ENCODE measurements at places on chromosomes 1 and 21.

DNA sequence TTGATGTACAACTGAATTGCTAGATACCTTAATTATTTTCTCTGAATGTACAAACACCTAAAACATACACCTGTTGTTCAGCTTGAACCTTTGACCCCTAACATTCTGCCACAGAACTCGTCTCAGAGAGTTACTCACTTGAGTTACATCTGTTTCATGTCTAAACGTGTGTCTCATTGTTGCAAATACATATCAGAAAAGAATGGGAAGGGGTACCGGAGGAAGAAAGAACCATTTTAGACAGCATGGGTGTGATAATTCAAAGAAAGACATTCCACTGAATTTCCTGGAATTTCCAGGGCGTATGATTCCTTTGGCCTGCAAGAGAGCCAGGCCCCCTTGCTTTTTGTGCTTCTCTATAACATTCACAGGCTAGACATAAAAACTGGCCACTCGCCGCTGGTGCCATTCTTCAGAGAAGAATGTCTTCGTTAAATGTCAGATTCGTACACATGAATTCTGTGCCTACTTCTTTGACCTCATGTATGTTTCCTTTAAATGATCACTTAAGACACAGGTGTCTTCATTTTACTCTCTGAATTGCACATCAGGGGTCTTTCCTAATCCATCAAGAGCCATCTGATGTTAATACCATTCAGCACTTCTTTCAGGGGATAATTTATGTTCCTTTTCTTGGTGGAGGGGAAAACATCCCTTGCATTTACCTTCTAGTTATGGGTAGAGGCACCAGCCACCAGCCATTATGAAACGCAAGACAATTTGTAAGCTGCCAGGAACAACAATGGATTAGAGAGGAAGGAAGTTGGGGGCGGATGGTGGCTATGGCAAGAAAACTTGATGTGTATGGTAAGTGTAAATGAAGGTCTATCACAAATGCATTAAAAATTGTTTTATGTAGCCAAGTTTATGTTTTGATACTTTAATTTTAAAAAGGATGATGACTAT, 12.7 kb downstream of the ATF3 start:
- DNase-seq, result no peak

DNA sequence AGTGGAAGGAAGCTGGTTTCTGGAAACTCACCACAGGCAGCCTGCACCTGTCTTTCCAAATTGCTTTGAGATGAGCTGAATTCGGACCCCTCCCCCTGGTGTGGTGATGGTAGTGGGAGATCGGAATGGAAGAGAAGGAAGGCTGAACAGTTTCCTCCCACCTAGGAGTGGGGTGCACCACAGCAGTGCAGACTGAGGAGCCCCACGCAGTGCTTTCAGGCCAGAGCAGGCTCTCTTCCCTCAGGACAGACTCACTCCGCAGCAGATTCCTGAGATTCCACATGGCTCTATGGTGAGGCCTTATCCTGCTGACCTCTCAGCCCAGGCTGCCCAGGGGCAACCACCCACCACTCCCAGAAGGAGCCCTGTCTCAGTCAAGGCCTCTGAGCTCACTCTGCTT, 80.9 kb downstream of the ATP1A1 start:
- no peak for DNase-seq

GRCh38 chr1:9351654-9352271, 59.1 kb downstream of the SPSB1 start:
- DNase-seq, result no peak

- DNase-seq, result no peak
Observed at GRCh38 chr1:209584231-209584672, 738 bp downstream of the CAMK1G start.

- no peak for DNase-seq
Observed at GRCh38 chr1:52216907-52217458, 75.1 kb downstream of the ZFYVE9 start.

DNA sequence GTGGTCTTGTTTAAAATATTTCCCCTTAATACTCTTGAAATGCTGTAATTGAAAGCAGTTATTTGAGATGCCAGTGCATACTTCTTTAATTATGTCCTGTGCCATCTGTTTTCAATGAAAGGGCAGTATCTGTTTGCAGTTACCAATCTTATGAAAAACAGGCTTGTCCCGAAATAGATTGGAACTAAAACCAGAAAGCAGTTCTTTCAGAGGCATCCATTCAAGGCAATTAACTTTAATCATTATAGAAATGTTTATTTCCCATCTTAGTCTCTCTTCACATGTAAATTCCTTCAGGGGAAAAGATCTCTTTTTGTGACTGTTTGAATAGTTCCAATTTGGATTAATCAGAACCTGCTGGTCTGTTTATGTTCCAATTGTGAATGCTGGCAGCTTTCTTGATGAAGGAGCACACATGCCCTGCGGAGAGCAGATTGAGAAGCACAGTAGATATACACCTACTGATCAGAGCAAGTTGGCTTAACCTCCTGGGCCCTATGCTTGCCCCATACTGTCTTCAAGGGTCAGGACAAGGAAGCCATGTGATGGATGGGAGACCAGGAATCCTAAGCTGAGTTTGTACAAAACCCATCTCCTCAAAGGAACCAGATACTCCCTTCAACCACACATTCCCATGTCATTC, 41.6 kb upstream of the MROH9 start:
- DNase-seq, result no peak

- no peak for DNase-seq
Observed at GRCh38 chr1:187696073-187696472, 867.3 kb downstream of the PLA2G4A start.

DNA sequence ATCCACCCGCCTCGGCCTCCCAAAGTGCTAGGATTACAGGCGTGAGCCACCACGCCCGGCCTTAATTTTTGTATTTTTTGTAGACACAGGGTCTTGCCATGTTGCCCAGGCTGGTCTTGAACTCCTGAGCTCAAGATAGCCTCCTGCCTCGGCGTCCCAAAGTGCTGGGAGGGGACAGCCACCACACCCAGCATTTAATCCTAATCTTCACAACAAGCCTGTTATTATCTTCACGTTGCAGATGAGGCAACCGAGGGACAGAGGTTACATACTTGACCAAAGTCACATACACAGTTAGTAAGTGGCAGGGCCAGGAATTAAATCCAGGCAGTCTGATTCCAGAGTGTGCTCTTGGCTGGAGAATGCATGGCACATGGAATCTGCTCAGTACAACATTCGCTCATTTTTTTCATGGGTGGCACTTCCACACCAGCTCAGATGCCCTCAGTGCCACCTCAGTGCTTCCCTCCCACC, 4.8 kb upstream of the GPR37L1 start:
- no peak for DNase-seq

DNA sequence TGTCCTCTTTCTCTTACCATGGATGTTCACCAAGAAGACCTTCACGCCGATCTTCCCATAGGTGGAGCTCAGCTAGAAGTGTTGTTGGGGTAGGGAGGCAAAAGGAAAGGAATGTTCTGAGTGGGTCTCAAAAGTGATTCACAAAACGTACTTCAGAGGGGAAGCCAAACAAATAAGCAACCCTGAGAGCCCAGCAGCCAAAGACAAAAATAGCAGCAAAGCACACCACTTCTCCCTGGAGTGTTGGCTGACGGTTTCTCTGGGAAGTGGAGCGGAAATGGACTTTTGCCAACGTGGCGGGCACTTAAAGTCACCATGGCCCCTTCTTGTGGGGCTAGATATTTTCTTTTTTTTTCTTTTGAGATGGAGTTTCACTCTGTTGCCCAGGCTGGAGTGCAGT, 23.1 kb downstream of the SLC26A9 start:
- no peak for DNase-seq

DNA sequence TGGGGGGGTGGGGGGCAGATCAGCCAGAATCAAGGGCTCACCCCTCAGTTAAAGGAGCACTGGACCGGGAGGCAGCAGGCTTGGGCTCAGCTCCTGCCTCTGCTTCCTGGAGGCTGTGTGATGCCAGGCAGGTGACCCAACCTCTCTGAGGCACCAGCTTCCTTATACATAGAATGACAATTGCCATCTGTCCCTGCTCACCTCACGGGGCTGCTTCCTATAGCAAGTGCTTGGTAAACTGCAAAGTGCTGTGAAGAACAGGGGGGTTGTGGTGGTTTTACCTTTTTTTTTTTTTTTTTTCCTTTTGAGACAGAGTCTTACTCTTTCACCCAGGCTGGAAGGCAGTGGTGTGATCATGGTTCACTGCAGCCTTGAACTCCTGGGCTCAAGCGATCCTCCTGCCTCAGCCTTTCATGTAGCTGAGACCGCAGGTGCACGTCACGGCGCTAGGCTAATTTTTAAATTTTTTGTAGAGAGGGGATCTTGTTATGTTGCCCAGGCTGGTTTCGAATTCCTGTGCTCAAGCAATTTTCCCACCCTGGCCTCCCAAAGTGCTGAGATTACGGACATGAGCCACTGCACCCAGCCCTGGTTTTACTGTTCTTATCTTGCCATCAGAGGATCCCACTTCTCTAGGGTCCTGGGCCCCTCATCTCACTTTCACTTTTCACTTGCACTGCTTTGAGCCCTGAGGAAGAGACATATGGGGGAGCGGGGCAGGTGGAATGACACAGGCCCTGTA, 11.6 kb downstream of the KCNQ4 start:
- DNase-seq, result no peak

DNA sequence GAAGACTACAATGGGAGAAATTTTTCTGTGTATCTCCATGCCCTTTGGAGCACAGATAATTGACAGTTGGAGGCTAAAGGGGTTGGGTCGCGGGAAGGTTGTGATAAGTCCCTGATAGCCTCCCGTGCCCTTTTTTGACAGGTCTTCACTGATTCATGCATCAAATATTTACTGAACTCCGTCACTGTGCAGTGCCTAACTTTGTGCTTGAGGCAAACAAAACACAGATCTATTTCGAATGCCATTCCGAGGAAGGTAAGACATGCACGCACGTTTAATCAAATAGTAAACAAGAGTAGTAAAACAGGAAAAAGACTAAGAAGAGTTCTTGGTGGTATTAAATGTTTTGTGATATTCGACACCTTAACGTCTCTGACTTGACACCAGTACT, 494 bp upstream of the PIP5K1A start:
- DNase-seq, result no peak

- no peak for DNase-seq
Observed at GRCh38 chr1:8397511-8397910, 79.6 kb downstream of the SLC45A1 start.

- no peak for DNase-seq
Observed at GRCh38 chr1:117336088-117336817, 31.0 kb upstream of the MAN1A2 start.

GRCh38 chr1:206503591-206504362, 3.6 kb upstream of the RASSF5 start:
- DNase-seq, result no peak

DNA sequence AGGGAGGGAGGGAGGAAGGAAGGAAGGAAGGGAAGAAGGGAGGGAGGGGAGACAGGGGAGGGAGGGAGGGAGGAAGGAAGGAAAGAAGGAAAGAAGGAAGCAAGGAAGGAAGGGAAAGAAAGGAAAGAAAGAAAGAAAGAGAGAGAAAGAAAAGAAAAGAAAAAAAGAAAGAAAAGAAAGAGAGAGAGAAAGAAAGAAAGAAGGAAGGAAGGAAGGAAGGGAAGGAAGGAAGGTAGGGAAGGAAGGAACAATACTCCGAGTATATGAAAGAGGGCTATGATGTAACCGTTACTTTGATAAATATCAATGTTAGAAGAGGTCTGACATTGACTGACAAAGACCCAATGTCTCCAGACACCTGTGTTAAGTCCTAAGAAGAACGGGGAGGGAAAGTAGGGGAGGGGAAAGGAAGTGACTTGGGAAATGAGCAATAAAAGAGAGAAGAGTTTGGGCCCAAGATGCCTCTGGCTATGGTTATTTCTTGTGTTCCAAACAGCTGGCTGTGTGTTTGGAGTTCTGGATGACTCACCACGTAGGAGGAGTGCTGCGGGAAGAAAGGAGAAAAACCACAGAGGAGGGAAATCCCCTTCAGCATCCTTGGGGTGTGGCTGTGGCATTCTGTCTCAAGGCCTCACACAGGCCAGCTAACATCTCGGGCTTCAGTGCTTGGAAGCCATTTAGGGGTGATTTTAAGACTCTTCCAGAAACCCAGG, 37.0 kb upstream of the RXRG start:
- no peak for DNase-seq

- DNase-seq, result no peak
Observed at GRCh38 chr1:175530622-175531375, 212.6 kb downstream of the TNR start.

GRCh38 chr1:158675563-158676323, 10.8 kb downstream of the SPTA1 start:
- no peak for DNase-seq

GRCh38 chr1:37177230-37177864, 143.0 kb upstream of the GRIK3 start:
- no peak for DNase-seq

DNA sequence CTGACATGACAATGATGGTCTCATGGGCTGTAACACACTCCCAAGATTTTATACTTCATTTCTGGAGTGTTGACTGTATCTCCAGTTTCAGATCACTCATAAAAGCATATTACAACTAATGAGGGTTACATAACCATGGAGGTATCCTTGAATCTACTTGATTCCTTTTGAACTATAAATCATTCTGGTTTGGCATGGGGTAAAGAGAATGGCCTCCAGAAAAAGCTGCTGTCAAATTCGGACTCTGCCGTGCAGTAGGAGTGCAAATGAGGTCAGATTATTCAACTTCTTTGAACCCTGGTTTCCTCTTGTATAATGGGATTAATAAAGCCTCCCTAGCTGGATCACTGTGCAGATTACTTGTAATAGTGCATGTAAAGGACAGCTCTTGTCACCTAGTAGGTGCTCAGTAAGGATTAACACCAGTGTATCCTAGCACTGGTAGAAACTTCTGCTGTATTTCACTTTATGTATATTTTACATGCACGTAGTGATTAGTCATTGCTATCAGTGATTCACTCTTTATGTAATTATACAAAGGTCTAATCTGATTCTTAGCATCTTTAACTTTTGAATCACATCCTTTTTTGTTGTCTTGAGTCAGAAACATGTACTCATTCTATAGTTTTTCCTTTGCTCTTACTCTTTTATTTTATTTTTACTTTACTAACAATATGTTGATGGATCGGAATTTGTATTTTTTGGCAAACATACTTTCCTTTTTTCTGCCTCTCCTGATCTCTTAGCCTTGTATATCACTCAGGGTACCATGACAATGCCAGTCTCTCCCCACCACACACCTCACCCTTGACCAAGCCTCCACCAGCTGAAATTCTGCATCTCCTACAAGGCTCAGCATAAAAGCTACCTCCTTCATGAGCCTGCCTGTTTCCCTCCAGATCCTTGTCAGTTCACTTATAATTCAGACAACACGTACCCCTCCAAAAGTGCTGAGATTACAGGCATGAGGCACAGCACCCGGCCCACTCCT, 3.2 kb downstream of the LRRC8C start:
- no peak for DNase-seq

DNA sequence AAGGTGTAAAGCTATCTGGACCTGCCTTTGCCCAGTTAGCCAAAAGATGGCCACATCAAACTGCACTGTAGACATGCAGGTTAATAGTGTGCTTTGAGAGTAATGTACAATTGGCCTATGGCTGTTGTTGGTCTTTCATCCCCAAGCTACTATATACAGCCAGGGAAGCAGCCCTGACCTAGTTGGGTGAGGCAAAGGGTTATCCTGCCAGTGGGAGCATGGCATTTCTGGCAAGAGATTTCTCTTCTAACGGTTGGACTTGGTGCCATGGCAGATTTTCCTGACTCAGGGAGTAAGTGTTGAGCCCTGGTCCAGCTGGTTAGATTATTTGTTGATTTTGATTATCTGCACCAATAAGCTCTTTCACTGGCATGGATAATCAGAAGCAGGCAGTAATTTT, 119.8 kb downstream of the SDCCAG8 start:
- DNase-seq, result no peak

All from T-helper 17 cell (primary cell).